ENCODE measurements at places on chromosomes 4 and X.

- no peak for DNase-seq
Measured at GRCh38 chr4:98447648-98448047, 186.5 kb downstream of the RAP1GDS1 start.

- no peak for DNase-seq
Measured at GRCh38 chr4:149398993-149399392, 416.6 kb downstream of the IQCM start.

GRCh38 chr4:55635282-55635681, 816 bp downstream of the NMU start:
- DNase-seq = no peak

DNA sequence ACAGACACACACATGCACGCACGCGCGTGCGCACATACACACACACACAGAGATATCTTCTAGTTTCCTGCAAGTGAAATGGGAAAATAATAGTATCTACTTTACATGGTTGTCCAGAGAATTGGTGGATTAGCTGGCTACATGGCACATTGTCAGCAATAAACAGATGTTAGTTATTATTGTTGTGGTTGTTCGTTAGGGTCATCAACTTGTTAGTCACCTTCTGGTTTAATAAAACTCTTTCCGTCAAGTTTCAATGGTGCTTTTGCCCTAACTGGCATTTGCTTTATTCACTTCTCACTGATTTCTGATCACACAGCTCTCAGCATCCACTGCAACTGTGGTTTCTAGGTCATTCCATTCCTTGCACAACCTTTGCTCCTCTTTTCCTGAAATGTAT, 25.4 kb upstream of the RASL11B start:
- no peak for DNase-seq

GRCh38 chr4:1309261-1310010, 19.7 kb downstream of the MAEA start:
- DNase-seq = peak; percentile 50

- DNase-seq = no peak
Measured at GRCh38 chr4:113064244-113064643, 14.8 kb downstream of the ANK2 start.

GRCh38 chrX:125507119-125507518, 187.4 kb downstream of the TEX13C start:
- DNase-seq = no peak

- no peak for DNase-seq
Measured at GRCh38 chr4:104395168-104395614, 99.5 kb downstream of the CXXC4 start.

DNA sequence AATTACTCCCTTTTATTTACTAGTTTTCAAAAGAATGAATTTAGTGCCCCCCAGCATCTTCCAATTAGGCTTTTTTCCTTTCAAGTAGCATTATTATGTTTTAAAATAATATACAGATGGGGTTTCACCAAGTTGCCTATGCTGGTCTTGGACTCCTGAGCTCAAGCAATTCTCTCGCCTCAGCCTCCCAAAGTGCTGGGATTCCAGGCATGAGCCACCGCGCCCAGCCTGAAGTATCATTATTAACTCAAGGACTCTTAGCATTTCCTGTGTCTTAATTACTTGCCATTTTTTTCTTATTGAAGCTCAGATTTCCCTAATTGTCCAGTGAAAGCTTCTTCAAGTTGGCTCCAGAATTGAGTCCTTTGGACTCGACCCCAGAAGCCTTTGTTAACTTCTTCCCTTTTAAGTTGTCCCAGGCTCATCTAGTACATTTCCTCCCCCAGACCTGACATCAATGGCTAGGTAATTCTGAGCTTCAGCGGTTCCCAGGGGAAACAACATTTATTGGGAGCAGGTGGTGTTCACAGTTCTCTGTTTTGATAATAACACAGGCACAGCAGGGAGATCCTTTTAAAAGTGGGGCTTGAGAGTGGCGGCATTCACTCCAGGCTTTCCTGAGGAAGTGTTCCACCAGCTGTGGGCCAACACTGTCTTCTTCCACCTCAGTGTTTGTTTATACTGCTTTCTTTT, 10.0 kb downstream of the SAT1 start:
- DNase-seq = no peak
